Epithelial cell of alveolus of lung (primary cell): ENCODE measurements at places on chromosomes 1 and 21. TPM values are rescaled to one million over a fixed set of nuclear protein-coding genes. Genes with fewer than 3 reads are reported as not detected.

Gene CRYAA
- not detected in 2 replicates for total RNA-seq

Gene ADAMTS4
- 7.4 and 11.0 TPM in 2 replicates for total RNA-seq

Gene LORICRIN
- not detected in 2 replicates for total RNA-seq

Gene OR10X1
- not detected in 2 replicates for total RNA-seq

Gene LRRC3
- total RNA-seq, result 0.64 and 1.0 TPM in 2 replicates

Gene CELA2A
- not detected in 2 replicates for total RNA-seq

Gene RLF
- 12.3 and 28.9 TPM in 2 replicates for total RNA-seq

Gene PRDX6
- total RNA-seq, result 275 and 449 TPM in 2 replicates

Gene KIF21B
- total RNA-seq, result 0.08 and 1.9 TPM in 2 replicates

Gene NR1I3
- total RNA-seq, result not detected in 2 replicates

Gene AJAP1
- total RNA-seq, result 0.24 and 1.0 TPM in 2 replicates

Gene APCS
- not detected in 2 replicates for total RNA-seq

Gene CORT
- total RNA-seq, result not detected in 2 replicates

Gene C1orf115
- total RNA-seq, result 1.7 and 5.2 TPM in 2 replicates

Gene GBP6
- 0.52 TPM in 1 of 2 replicates, not detected in the other for total RNA-seq

Gene RGL1
- 12.3 and 21.4 TPM in 2 replicates for total RNA-seq

Gene TRIM46
- 3.6 and 6.4 TPM in 2 replicates for total RNA-seq

Gene DIO1
- not detected in 2 replicates for total RNA-seq

Gene LCE1A
- not detected in 2 replicates for total RNA-seq

Gene COL8A2
- total RNA-seq, result 0.24 and 1.8 TPM in 2 replicates

Gene CD1B
- total RNA-seq, result not detected in 2 replicates

Gene ERG
- total RNA-seq, result 0.26 and 0.32 TPM in 2 replicates

Gene OR2T29
- total RNA-seq, result not detected in 2 replicates

Gene NHLH1
- total RNA-seq, result not detected in 2 replicates

Gene ZBTB8OS
- 29.1 and 35.1 TPM in 2 replicates for total RNA-seq

Gene SHISA4
- total RNA-seq, result 23.3 and 38.6 TPM in 2 replicates

Gene PALMD
- 0.13 and 1.1 TPM in 2 replicates for total RNA-seq

Gene NCAM2
- 1.9 and 8.1 TPM in 2 replicates for total RNA-seq

Gene FCRL5
- not detected in 2 replicates for total RNA-seq

Gene ELF3
- 0.91 and 1.9 TPM in 2 replicates for total RNA-seq

Gene CCDC27
- total RNA-seq, result not detected in 2 replicates

Gene GPR61
- not detected in 2 replicates for total RNA-seq

Gene VSIG8
- not detected in 2 replicates for total RNA-seq

Gene SLC9C2
- total RNA-seq, result not detected in 2 replicates

Gene POFUT2
- 44.6 and 62.2 TPM in 2 replicates for total RNA-seq

Gene KCNJ9
- total RNA-seq, result not detected in 2 replicates

Gene RAB7B
- total RNA-seq, result 1.8 and 4.1 TPM in 2 replicates

Gene TMEM63A
- 10.0 and 25.4 TPM in 2 replicates for total RNA-seq

Gene KRTAP10-4
- not detected in 2 replicates for total RNA-seq

Gene UBXN10
- under 0.01 and 0.13 TPM in 2 replicates for total RNA-seq

Gene LCE1F
- not detected in 2 replicates for total RNA-seq

Gene CYP4X1
- total RNA-seq, result under 0.01 and 0.32 TPM in 2 replicates

Gene FAF1
- total RNA-seq, result 21.4 and 37.1 TPM in 2 replicates

Gene ZNF672
- 22.2 and 23.7 TPM in 2 replicates for total RNA-seq

Gene GPR25
- total RNA-seq, result 0.48 TPM in 1 of 2 replicates, not detected in the other

Gene ROR1
- 10.2 and 18.7 TPM in 2 replicates for total RNA-seq

Gene C1orf94
- total RNA-seq, result not detected in 2 replicates

Gene BPNT1
- total RNA-seq, result 19.1 and 25.9 TPM in 2 replicates

Gene CYP4Z1
- total RNA-seq, result not detected in 2 replicates

Gene PRAMEF13
- total RNA-seq, result not detected in 2 replicates

Gene SPAG17
- not detected in 2 replicates for total RNA-seq

Gene PCSK9
- total RNA-seq, result 1.8 and 40.5 TPM in 2 replicates

Gene OR6P1
- not detected in 2 replicates for total RNA-seq

Gene SPRR2B
- total RNA-seq, result not detected in 2 replicates

Gene DENND2C
- 0.08 and 1.2 TPM in 2 replicates for total RNA-seq

Gene GLIS1
- 1.8 and 4.2 TPM in 2 replicates for total RNA-seq

Gene IFI6
- total RNA-seq, result 22.3 and 139 TPM in 2 replicates
